ENCODE measurements at places on chromosomes 7 and 10.

DNA sequence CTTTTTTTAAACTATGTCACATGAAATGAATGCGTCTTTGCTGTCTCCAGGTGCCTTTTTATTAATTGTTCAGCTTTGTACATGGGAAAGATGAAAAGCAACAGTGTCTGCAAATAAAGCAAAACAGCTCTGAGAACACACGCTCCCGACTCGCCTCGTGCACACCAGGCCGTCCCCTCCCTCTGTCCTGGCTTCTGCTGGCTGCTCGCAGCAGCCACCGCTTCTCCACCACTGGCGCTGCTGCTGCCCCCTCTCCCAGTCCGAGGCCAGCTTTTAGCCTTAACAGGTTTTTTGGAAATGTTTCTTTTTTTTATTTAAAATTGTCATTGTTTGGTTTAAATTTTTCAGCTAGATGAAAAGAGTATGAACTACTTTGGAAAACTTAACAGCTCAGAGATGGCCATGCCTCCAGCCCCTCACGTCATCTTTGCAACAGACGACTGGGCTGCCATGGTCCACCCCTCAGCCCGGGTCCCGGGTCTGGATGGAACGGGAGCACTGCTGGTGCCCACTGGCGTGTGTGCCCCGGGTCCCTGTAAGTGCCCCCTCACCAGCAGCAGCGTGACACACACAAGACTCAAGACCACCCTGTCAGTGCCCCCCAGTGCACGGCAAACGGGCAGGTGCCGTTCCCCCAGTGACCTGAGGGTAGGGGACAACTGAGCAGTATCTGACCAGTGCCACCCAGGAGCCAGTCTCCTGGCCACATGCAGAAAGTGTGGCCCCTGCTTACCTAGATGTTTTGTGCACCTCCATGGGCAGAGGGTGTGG, 415.6 kb upstream of the FOXK1 start:
- no peak for DNase-seq

- DNase-seq = no peak
Measured at GRCh38 chr10:88312855-88313254, 270.3 kb downstream of the RNLS start.

GRCh38 chr10:1893941-1894340, 156.6 kb upstream of the ADARB2 start:
- DNase-seq = no peak

- DNase-seq = no peak
Measured at GRCh38 chr10:47027108-47027783, 116.0 kb downstream of the PTPN20 start.

- DNase-seq = no peak
Measured at GRCh38 chr10:15169555-15170401, 1.3 kb upstream of the NMT2 start.

Data from iPS DF 6.9 (cell line).